Stimulated activated CD8-positive, alpha-beta memory T cell treated with anti-CD3 and anti-CD28 coated beads, Interleukin-4, amount 100 ng/mL, for 4 hours (primary cell): ENCODE measurements at places on chromosomes 1 and 21.
A peak's percentile ranks its signal among the peaks of the same experiment; 100 is the strongest.

GRCh38 chr1:235270625-235271024 lies 57.4 kb downstream of the ARID4B start:
- DNase-seq, result no peak

GRCh38 chr1:147545133-147545532 lies 3.8 kb downstream of the BCL9 start:
- DNase-seq, result peak; percentile 73

GRCh38 chr1:205294934-205295333 lies 26.6 kb downstream of the NUAK2 start:
- no peak for DNase-seq

- no peak for DNase-seq
Measured at GRCh38 chr1:218933513-218933912, 240.2 kb upstream of the LYPLAL1 start.

GRCh38 chr21:26736449-26736848 lies 108.8 kb downstream of the ADAMTS1 start:
- no peak for DNase-seq
